Stimulated activated CD8-positive, alpha-beta memory T cell treated with anti-CD3 and anti-CD28 coated beads, Interleukin-15, amount 100 ng/mL, for 4 hours (primary cell): ENCODE measurements at places on chromosomes 5 and 9.

- DNase-seq: no peak
Measured at GRCh38 chr5:111722140-111722539, 34.9 kb downstream of the NREP start.

DNA sequence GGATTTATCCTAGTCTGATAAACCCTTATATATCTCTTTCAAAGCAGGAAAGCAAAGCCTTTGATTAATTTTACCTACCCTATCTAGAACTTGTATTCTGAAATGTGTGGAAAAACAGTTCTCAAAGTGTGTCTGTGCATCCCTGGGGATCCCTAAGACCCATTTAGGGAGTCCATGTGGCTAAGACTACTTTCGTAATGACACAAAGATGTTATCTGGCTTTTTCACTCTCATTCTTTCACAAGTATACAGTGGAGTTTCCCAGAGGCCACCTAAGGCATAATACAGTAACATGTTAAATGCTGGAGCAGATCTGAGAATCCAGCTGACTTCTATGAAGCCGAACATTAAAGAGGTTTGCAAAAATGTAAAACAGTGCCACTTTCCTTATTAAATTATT lies 54.3 kb upstream of the TNFSF15 start:
- DNase-seq: no peak

GRCh38 chr9:115593587-115594091 lies 475.7 kb upstream of the TNC start:
- no peak for DNase-seq

- no peak for DNase-seq
Measured at GRCh38 chr9:133540698-133541025, 6.2 kb downstream of the ADAMTSL2 start.

DNA sequence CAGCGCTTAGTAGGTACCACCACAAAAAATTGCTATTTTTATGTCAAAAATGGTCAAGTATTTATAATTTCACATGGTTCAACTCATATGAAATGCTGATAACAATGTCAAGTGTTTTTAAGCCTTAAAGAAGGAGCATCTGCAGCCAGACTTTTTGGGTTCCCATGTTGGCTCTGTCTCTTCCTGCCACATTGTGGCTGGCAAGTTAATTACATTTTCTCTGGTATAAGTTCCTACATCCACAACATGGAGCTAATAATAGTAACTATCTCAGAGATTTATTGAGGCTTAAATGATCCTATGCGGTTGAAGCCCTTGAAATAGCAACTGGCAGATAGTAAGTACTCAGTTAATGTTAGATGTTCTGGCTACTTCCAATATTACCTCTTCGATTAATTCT lies 5.4 kb downstream of the ATP10B start:
- no peak for DNase-seq

DNA sequence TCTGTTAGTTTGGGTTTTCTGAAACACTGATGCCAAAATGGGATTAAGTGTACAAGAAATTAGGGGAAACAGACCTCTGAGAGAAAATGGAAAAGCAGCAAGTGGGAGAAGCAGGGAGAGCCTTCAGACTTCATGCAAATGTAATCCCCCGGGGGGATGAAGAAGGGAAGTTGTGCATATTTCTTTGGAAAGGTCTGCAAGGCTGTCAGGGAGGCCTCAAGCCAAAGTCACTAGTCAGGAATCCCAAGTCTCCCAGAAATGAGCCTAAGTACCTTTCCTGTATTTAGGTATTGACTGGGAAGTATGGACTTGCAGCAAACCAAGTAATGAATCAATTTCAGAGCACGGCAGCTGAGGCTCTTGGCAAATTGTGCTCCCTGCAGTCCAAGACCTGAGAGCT lies 2.2 kb downstream of the FTMT start:
- no peak for DNase-seq

DNA sequence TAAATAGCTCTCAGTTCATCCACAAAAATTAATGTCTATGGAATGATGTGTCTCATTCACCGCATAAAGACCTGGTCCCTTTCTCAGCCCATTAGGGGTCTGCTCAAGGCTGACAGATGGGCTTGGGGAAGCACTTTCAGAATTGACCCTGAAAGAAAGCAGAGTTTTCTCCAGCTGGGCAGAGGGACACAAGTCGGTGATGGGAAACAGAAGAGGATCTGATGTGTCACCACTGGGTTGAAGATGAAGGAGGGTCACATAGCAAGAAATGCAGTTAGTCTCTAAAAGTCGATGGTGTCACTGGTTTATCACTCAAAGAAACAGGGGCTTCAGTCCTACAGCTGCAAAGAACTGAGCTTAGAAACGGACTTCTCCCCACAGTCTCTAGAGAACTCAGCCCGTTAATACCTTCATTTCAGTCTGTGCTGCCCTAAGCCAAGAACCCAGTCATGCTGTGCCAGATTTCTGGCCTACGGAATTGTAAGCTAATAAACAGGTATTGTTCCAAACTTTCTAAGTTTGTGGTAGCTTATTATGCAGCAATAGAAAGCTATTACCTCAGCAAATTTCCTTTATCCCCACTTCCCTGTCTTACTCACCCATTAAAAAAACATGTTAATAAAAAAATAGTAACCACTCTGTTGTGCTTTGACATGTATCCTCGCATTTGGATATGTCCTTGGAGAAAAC lies 64.6 kb downstream of the ADAMTS12 start:
- DNase-seq: no peak

- DNase-seq: no peak
Measured at GRCh38 chr5:149886060-149886459, 58.5 kb downstream of the PDE6A start.

GRCh38 chr5:53253421-53253871 lies 143.9 kb upstream of the MOCS2 start:
- no peak for DNase-seq

- DNase-seq: no peak
Measured at GRCh38 chr5:116418774-116419173, 155.8 kb downstream of the SEMA6A start.

DNA sequence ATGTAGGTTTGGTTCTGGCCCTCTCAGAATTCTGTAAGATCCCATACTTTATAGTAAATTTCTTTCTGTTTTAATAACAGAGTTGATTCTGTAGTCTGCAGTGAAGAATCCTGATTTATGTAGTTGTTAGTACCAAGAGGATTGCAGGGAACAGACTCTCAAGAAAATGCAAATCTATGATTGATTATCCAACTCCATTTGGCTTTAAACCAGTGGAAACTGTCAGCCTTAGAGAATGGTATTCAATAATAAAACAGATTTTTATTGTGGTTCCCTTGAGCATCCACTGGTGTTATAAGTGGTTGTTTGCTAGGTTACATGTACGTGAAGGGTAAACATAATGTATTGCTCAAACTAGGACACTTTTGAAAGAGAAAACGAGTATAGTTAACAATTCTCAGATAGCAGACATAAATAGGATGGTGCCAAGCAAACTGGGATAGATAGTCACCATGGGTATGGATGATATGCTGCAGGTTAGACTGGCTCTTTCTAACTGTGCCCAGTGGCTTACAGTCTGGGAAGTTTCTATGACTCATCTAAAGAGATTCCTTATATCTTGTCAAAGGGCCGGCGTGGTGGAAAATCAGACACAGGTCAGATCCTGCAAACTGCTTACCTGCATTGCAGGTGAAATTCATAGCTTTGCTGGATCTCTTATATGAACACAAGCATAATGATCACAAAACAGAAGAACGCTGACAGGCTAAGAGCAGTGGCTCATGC lies 41.7 kb upstream of the RPS23 start:
- DNase-seq: no peak

GRCh38 chr9:84169240-84169639 lies 171.3 kb downstream of the SLC28A3 start:
- no peak for DNase-seq

- DNase-seq: no peak
Measured at GRCh38 chr5:168663276-168664004, 84.3 kb upstream of the PANK3 start.

GRCh38 chr9:83981126-83981871 lies 694 bp downstream of the RMI1 start:
- DNase-seq: no peak

- no peak for DNase-seq
Measured at GRCh38 chr5:43036409-43036808, 3.7 kb downstream of the ANXA2R start.

- DNase-seq: no peak
Measured at GRCh38 chr5:35308421-35308820, 78.1 kb upstream of the PRLR start.

GRCh38 chr9:132063281-132063680 lies 16.4 kb downstream of the MED27 start:
- DNase-seq: no peak

GRCh38 chr5:144487207-144487606 lies 316.5 kb downstream of the KCTD16 start:
- no peak for DNase-seq

GRCh38 chr5:154072414-154073171 lies 33.8 kb downstream of the MFAP3 start:
- DNase-seq: peak; percentile 60

DNA sequence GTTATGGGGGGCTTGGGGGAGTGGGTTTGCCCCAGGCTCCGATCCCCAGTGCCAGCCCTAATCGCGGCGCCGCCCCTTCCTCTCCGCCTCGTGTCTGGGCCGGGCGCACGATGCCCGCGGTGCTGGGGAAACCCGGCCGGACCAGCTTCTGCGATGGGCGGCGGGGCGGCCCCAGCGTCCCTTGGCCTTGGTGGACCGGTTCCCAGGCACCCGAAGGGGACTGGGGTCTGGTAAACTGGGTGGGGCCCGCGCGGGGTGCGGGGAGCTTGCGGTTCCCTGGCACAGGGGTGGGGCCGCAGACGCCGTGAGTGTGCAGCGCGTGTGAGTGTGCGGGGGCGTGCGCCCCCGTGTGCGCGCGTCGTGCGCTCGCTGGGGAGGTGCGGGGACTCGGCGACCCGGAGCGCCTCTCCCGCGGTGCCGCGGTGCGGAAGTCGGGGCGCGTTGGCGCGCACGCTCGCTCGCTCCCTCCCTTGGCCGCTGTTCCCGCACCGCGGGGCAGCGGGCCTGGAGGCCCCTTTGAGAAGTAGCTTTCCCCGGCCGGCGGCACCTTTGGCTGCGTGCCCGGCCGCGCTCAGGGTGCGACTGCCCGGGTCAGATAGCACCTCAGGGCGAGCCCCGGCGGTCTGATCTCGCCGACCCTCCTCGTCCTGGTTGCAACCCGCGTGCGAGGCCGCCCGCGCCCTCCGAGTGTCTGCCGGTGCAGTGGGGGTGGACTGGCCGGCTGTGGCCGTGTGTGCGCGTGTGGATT lies 568 bp downstream of the MACIR start:
- DNase-seq: peak; percentile 53

GRCh38 chr9:137459601-137460362 lies 648 bp upstream of the NSMF start:
- DNase-seq: no peak

GRCh38 chr9:80926611-80927010 lies 762.7 kb downstream of the TLE1 start:
- DNase-seq: no peak

DNA sequence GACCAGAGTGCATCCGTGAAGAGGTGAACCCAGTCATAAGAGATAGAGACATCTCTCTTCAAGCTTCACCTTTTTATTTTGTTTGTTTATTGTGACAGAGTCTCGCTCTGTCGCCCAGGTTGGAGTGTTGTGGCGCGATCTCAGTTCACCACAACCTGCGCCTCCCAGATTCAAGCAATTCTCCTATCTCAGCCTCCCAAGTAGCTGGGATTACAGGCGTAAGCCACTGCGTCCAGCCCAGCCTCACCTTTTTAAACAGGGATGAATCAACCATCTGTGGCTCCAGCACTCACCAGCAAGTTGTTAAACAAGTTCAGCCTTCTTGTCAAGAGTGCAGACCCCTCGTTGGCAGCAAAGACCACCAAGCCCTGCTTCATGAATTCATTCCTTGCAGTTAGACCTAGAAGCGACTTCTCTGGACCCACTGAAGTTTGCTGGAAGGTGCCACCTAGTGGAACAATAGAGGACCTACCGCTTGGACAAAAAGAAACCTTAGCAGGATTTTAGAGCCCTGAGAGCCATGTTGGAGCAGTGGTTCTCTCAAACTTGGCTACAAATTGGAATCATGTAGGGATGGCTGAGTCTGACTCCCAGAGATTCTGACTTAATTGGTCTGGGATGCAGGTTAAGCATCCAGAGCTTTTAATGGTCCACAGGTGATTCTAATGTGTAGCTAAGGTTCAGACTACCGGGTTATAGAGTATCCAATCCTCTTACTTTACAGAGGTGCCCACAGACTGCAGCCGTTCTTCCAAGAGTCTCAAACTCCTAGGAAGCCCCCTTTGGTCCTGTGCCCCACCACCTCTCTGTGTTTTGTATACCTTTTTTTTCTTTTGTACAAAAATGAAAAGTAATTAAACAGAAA lies 10.5 kb upstream of the GALNT10 start:
- DNase-seq: peak; percentile 19

- no peak for DNase-seq
Measured at GRCh38 chr9:91103931-91104330, 257.8 kb downstream of the AUH start.

GRCh38 chr9:119697996-119698395 lies 328.8 kb upstream of the BRINP1 start:
- no peak for DNase-seq

- no peak for DNase-seq
Measured at GRCh38 chr5:126973193-126973592, 57.2 kb downstream of the MARCHF3 start.

DNA sequence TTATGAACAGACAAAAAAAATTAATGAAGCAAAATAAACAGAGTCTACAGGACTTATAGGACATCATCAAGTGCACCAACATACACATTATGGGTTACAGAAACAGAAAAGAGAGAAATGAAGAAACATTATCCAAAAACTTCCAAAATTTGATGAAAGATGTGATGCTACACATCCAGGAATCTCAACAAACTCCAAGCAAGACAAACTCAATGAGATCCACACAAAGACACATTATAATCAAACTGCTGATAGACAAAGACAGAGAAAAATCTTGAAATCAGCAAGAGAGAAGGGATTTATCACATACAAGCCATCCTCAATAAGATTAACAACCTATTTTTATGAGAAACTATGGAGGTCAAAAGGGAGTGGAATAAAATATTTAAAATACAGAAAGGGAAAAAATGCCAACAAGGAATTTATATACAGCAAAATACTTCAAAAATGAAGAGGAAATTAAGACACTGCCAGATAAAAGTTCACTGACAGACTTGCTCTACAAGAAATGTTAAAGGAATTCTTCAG lies 101.0 kb downstream of the NR2F1-AS1 start:
- no peak for DNase-seq

DNA sequence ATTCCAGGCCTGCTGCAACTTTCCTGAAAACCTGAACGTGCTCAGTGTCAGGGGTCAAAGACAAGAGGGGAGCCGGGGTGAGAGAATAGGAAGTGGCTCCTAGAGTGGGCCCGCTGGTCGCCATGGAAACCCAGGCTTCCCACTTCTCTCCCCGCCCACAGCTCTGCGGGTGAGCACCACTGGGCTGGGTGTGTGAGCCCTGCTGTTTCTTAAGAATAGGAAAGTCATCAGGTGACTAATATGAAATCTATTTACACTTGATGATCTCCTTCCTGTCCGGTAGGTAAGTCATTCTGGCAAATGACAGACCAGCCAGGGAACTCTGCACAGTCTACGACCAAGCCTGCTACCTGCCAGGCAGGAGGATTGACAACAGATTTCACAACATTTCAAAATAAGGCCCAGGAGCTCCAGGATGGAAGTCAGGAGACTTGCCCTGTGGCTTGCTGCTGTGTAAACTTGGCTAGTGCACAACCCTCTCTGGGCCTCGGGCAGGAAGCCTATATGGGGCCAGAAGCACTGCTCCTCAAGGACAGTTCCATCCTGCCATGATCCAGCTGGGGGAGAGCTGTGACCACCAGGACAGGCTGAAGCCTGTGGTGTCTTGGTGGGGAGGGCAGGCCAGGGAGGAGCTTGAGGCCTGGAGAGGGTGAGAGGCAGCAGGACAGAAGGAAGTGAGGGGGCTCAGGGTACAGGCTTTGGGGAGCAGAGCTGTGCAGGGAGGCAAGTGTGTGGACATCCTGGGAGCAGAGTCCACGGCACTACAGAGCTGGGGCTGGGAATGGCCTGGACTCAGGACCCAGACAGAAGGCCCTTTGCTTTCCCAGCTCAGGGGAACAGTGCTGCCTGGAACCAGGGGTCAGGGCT lies 60.6 kb downstream of the SHB start:
- DNase-seq: peak; percentile 34
